Dorsolateral prefrontal cortex (tissue), 122 donors: ENCODE measurements at places on chromosomes 16 and 17. TPM values are rescaled to one million over a fixed set of nuclear protein-coding genes. Genes with fewer than 3 reads are reported as not detected.

Gene WNT3
- 21.4 TPM for total RNA-seq

Gene TPPP3
- 78.0 TPM for total RNA-seq

Gene TBC1D3E
- total RNA-seq: not detected

Gene LHX1
- not detected for total RNA-seq

Gene XAF1
- total RNA-seq: 24.3 TPM
